ENCODE measurements at places on chromosomes 11 and 22.

GRCh38 chr22:41574847-41575381, 14.1 kb downstream of the CSDC2 start:
- no peak for DNase-seq

DNA sequence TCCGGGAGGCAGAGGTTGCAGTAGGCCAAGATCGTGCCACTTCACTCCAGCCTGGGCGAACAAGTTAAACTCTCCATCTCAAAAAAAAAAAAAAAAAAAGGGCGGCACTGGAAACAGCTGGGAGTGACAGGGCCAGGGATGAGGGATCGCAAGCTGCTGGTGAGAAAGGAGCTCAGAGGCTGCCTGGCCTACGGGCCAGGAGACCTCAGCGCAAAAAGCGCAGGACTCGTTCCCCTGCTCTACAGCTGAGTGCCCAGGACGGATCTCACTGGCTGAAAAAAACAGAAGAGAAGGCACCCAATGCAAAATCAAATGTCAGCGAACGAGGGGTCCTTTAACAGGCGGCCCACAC, 650 bp upstream of the NUP50 start:
- no peak for DNase-seq

DNA sequence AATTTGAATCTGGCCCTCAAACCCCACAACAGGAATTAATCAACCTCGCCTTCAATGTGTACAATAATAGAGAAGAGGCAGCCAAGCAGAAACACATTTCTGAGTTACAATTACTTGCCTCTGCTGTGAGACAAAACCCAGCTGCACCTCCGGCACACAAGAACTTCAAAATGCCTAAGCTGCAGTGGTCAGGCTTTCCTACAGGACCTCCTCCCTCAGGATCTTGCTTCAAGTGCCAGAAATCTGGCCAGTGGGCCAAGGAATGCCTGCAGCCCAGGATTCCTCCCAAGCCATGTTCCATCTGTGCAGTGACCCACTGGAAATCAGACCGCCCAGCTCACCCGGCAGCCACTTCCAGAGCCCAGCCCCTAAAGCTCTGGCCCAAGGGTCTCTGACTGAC, 3.4 kb upstream of the NDUFC2 start:
- no peak for DNase-seq

GRCh38 chr11:10930972-10931760, 73.3 kb upstream of the ZBED5 start:
- DNase-seq = peak; percentile 66

DNA sequence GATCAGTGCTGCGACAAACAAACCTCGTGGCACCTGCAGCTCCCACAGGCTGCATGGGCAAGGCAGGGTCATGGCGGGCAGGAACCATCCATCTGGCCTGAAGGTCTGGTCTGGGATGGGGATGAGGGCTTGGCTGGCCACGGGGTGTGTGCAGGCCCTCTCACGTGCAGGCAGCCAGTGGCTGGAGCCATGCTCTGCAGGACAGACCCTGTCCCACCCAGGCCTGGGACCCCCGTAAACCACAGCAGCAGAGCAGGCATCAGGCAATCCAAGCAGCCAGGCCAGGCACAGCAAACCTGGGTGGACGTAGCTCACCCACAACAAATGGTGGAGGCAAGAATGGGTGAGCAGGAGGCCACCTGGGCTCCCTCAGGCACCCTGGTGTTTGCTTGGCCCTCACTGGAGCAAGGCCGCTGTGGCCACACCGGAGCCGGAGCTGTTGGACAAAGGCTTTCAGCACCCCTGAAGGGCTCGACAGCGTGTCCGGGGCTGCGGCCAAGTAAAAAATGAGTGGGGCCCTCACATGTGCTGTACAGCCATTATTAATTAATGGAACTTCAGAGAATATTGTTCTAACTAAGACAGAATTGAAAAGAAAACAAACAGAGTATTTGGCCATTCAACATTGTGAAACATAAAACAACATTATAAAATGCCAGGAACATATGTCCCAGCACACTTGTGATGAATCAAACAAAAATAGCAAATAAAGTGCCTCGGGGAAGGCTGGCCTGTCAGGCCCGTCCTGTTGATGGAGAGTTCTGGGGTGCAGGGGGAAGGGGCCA, 24.0 kb upstream of the GNB1L start:
- peak; percentile 43 for DNase-seq

DNA sequence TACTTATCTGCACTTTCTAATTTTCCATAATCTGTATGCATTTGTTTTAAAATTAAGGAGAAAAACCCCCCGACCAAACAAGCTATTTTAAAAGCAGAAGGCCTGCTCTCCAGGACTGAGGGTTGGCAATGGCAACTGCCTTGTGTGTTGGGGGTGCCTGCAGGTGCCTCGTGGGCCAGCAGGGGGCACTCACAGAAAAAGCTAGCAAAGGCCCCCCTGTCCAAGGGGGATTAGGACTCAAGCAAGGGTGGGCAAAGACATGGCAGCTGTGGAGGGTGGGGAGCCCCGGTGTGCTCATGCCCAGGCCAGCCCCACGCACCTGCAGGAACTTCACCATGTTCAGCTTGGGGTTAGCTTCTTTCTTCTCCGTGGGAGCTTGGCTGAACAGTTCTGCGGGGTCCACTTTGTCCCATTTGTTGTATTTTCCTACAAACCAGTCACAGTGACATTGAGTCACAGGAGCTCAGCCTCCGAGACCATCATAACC, 10.3 kb downstream of the TOP3B start:
- DNase-seq = peak; percentile 81

GRCh38 chr11:122872046-122872445, 10.5 kb upstream of the JHY start:
- no peak for DNase-seq

DNA sequence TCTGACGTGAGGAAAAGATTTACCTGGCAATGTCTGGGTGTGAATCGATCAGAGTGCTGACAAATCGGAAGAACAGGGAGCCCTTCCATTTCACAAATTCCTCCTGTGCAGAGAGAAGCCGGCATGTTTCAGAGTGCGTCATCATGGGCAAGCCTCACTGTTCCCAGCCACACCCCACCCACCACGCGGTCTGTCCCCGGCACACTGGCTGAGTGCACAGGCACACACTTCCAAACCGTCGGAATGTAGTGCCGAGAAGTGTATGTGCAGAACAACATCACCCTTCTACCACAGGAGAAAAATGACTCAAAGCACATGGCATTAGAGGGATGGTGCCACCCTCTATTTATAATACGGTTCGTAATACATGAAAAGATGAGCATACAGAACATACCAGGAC, 47.5 kb downstream of the NCAPD3 start:
- DNase-seq = no peak

- no peak for DNase-seq
These were observed 133.6 kb upstream of the PLET1 start for GRCh38 chr11:112394304-112394703.

- DNase-seq = no peak
These were observed 36.9 kb upstream of the KCNQ1OT1 start for GRCh38 chr11:2736577-2737225.

DNA sequence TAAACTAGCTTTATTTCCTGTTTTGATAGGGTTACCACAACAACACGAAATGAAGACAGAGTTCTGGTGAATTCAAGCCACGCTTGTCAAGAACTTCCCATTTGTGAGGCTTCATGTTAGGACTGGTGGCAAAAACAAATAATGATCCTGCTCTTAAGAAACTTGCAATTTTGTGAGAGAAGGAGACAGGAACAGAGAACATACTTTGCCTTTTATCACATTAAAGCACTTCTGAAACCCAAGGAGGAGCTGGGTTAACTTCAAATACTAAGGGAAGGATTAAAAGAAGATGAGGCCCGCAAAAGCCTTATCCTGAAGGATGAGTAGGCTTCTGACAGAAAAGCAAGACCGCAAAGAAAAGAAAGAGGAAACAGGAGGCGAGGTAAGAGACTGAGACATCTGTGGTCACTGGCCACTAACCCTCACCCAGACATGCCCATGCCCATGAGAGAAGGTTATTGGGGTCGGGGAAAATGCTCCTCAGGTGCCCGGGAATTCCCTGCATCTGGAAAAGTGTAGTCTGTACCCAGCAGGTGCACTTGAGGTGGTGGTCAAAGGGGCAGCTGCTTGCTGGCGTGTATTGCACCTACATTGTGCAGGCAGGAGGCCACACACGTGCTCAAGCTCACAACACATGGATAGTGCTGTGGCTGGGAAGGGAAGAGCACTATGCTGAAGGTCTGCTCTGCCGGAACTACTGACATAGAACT, 50.5 kb downstream of the MAPK1 start:
- DNase-seq = no peak

- DNase-seq = peak; percentile 45
These were observed 10.8 kb upstream of the IFITM3 start for GRCh38 chr11:331358-332060.

- no peak for DNase-seq
These were observed 114.5 kb downstream of the TIMP3 start for GRCh38 chr22:32916025-32916424.

- no peak for DNase-seq
These were observed 5.4 kb downstream of the HINFP start for GRCh38 chr11:119126675-119127268.

DNA sequence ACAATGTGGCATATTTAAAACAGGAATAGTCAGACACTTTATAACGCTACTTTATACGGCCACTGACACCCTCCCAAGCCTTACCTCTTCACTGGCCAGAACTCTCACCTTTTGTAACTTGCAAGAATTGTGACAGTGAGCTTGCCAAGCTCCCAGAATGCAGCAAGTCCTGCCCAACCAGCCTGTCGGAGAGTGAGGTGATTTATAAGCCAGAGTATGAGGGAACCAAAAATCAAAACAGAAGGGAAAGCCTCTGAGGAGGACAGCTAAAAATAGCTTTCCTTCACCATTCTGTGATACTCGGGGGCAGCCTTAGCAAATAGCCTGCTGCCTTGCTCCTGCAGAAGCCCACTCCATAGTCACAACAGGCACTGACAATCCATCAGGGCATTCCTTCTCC, 229.7 kb downstream of the FAM76B start:
- no peak for DNase-seq

- DNase-seq = peak; percentile 81
These were observed at the start of gene APOL6 for GRCh38 chr22:35648066-35649025. APOL6 (plus strand) TSS chr22:35648446; CDS start chr22:35656426, 7,980 bp downstream.

- DNase-seq = no peak
These were observed 2.8 kb upstream of the FREY1 start for GRCh38 chr11:45909594-45910475.

DNA sequence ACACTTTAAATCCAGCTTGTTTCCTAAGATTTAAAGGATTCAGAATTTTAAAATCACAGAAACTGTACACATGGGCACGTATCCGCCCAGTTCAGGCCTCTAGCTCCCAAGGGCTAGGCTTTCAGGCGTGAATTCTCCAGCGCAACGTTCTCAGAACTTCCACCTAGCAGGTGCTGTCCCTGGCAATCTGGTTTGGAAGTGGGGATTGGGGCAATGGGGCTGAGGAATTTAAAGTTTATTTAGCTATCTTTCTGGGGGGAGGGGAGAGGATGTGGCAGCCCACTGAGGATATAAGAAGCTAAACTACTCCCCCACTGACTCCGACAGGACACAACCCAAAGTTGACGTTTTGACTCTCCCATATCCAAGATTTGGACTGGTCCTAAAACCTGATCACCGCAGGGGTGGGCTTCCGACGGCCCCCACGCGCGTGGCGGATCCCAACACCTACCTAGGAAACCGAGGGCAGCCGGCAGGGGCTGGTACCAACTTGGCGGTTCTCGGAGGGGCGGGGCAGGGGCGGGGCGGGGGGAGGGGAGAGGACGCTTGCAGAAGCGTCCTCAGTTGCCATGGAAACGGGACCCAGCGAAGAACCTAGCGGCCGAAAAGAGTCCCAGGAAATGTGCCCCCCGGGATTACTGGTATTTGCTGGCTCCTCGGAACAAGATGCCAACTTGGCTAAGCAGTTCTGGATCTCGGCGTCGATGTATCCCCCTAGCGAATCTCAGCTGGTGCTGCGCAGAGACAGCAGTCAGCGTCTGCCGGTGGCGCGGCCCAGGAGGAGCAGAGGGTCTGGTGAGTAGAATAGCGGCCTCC, at the start of gene HOATZ:
HOATZ (plus strand) TSS at position 563 of the 816 bp plus-strand sequence; CDS start at position 570, 7 bp downstream.
- DNase-seq = peak; percentile 61

DNA sequence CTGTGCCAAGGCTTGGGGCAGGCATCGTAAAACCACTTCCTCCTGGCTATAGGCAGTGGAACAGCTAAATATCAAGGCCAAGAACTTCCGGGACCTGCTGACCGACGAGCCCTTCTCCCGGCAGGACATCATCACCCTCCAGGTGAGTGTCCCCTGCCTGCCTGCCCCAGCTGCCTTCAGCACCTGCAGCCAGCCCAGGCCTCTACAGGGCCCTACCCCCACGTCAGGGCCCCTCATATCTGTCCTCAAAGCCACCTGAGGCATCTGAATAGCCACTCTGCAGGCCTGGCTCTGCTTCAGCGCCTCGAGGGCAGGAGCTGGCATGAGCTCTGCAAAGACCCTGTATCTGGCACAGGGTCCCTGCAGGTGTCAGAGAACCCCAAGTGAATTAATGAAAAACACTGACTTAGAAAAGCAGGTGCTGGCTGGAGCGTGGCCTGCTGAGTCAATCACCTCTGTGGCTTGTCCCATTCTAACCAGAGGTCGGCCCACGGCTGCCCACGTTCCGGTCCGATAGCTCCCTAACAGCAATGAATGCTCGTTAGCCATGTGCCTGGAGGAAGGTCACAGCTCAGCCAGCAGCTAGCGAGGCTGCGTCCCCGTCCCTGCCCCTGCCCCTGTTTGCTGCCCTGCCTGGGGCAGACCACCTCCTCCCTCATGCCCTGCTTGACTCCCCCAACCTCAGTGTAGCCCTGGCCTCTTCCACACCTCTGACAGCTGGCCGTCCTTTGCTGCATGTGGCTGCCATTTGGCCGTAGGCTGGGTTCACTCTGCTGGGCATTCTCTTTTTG, 16.8 kb downstream of the PPIL2 start:
- DNase-seq = no peak

- no peak for DNase-seq
These were observed 190.9 kb downstream of the KIRREL3 start for GRCh38 chr11:126809514-126810289.

GRCh38 chr11:65180877-65181568, 705 bp upstream of the CAPN1 start:
- peak; percentile 83 for DNase-seq

GRCh38 chr22:31556627-31557203, 60.4 kb downstream of the SFI1 start:
- DNase-seq = no peak

- no peak for DNase-seq
These were observed 8.9 kb upstream of the PTPRJ start for GRCh38 chr11:47971501-47971900.

GRCh38 chr11:5581014-5581413, 337 bp downstream of the OR52B6 start:
- no peak for DNase-seq

DNA sequence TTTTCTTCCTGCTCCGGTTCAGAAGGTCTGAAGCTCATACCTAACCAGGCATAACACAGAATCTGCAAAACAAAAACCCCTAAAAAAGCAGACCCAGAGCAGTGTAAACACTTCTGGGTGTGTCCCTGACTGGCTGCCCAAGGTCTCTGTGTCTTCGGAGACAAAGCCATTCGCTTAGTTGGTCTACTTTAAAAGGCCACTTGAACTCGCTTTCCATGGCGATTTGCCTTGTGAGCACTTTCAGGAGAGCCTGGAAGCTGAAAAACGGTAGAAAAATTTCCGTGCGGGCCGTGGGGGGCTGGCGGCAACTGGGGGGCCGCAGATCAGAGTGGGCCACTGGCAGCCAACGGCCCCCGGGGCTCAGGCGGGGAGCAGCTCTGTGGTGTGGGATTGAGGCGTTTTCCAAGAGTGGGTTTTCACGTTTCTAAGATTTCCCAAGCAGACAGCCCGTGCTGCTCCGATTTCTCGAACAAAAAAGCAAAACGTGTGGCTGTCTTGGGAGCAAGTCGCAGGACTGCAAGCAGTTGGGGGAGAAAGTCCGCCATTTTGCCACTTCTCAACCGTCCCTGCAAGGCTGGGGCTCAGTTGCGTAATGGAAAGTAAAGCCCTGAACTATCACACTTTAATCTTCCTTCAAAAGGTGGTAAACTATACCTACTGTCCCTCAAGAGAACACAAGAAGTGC, 661 bp upstream of the MALAT1 start:
- DNase-seq = peak; percentile 86

Measured in activated CD8-positive, alpha-beta memory T cell treated with anti-CD3 and anti-CD28 coated beads, Interleukin-2, amount 50 U/mL, for 48 hours (primary cell).